Stimulated activated CD4-positive, alpha-beta T cell treated with anti-CD3 and anti-CD28 coated beads, TNF-alpha, amount 100 ng/mL, for 24 hours (primary cell): ENCODE measurements at places on chromosomes 4 and X.

- no peak for DNase-seq
Observed at GRCh38 chr4:68951078-68951805, at the start of gene UGT2A3. Gene UGT2A3 (minus strand): TSS chr4:68951804. CDS start chr4:68951760, 44 bp downstream.

- no peak for DNase-seq
Observed at GRCh38 chr4:118703118-118703517, 17.9 kb downstream of the METTL14 start.

GRCh38 chr4:172348426-172348825 is 535.2 kb downstream of the GALNTL6 start:
- no peak for DNase-seq

GRCh38 chr4:48725414-48725813 is 54.7 kb downstream of the FRYL start:
- DNase-seq = no peak

- DNase-seq = no peak
Observed at GRCh38 chrX:63967551-63967950, 182.5 kb upstream of the ARHGEF9 start.

DNA sequence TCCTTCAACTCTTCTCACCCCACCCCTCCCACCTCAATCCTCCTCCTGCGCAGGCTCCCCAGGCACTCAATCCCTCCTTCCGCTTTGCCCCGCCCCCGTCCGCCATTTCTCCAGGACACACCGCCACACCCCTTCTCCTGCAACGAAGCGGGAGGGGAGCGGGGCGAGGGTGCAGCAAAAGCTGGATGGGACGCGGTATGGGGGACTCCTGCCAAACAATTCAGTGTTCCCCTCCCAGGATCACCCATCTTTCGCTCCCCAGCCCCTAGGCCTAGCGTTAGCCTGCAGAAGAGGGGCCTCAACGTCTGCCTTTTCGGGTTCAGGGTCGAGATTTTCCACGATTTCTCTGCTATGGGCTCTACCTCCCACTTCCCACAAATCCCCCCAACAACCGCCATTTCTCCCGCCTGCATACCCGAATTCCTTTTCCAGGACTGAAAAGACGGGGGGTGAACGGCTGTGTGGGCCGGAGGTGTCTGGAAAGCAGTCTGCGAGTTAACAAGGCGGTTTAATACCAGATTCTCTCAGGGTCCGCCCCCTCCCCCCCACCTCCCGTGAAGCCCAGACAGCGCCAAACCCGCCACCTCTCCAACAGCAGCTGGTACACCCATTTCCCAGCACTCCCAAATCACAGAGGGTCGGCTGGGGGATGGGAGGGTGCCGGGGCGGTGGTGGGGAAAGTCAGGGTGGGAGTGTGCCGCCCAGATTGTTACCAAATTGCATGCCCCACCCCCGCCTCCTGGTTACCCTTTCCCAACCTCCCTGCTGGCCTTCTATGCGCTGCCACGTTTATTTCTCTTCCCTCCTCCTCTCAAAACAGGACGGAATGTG is 774 bp downstream of the ARMCX2 start:
- peak; percentile 22 for DNase-seq

DNA sequence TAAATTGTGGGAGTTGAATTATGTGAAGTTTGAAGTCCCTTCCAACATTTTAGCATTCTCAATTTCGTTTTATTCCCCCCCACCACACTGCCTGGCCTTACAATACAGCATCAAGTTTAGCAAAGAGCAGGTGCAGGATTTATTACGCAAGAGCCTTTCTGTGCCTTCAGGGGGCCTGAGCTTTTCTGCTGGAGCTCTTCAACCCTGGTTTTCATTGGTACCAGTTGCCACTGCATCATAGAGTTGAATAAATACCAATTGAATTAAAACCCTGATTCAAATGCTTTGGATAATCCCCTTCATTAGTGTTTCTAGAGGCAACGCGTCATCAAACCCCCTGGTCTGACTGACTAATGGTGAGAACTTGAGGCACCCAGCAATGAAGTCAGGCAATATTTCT is 43.6 kb upstream of the KIT start:
- no peak for DNase-seq

DNA sequence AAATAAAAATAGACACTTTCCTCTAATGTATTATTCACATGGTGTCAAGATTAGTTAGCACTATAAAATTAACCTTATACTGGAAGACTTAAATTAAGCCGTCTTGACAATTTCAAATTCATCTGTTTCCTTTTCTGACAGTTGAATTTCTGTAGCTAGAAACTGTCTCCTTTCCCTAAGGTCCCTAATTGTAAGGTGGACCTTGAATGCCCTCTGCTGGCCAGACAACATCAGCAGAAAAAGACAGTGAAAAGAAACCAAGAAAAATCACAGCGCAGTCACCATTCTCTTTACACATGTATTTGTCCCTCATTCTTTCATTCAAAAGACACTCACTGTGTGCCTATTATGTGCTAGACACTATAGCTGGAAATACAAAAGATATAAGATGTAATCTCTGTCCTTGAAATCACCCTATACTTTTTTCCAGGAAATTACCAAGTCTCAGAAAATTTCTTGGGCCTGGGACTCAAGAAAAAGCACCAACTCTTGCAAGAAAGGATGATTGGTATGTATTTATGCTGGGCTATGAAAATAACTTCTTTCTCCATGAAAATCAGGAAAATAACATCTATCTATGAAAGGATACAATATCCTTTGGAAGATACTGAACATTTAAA is 32.7 kb upstream of the AMBN start:
- DNase-seq = peak; percentile 4

- no peak for DNase-seq
Observed at GRCh38 chr4:93018806-93019205, 715.0 kb downstream of the GRID2 start.

GRCh38 chr4:65918872-65919271 is 248.6 kb upstream of the EPHA5 start:
- DNase-seq = no peak

- no peak for DNase-seq
Observed at GRCh38 chr4:185255868-185256267, 46.5 kb downstream of the SNX25 start.

DNA sequence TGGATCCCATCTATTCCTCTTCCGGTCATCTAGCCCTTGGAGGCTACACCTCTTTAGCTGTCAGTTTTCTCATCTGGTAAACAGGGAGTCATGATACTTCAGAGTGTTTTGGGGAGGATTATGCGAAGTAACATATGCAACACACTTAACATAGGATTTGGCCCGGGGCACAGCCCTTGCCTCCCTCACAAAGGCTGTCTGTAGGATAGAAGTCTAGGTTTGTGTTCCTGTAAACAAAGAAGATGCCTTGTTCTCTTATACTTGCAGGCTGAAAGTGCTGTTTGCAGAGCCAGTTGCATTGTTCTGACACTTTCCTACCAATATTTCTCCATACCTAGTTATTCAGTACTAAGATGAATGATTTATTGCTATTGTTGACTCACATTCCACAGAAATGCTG is 2.2 kb upstream of the APELA start:
- no peak for DNase-seq

DNA sequence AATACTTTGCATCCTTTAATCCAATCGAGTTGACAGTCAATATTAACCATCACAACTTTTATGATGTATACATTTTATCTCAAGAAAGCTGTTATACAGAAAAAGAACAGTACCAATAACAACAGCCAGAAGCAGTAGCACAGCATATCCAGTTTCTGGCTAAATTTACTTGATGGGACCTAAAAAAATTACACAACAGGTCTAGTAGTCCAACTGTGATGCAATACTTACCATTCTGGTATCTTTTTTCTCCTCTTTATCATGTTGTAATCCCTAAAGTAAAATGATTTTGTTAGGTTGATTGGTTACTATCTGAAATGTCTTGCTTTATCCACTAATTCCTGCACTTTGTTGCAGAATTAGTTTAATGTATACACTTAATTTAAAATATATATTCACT is 1150.6 kb downstream of the FAT4 start:
- no peak for DNase-seq

DNA sequence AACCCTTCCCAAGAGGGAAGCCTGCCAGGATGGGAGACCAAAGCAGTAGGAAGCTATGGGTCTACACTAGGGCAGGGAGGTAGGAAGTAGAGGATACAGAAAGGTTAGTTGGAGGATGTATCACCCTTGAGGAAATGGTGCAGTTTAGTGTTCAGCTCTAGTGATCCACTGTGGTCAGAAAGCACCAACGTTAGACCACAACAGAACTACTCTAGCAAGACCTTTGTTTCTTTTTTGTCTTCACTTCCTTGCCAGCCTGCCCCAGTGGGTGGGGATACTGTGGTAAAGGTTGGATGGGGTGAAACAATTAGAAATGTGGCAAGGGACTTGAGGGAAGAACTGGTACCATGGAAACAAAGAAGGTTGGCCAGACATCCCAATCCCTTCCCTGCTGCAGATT is 83.3 kb downstream of the DDIT4L start:
- DNase-seq = no peak

GRCh38 chr4:187666697-187667494 is 328.7 kb upstream of the ZFP42 start:
- no peak for DNase-seq

GRCh38 chrX:17187136-17187756 is 187.8 kb upstream of the NHS start:
- DNase-seq = no peak

GRCh38 chr4:155656025-155656424 is 10.6 kb upstream of the GUCY1A1 start:
- DNase-seq = no peak

GRCh38 chr4:139501527-139501926 is 47.6 kb downstream of the RAB33B start:
- DNase-seq = no peak

DNA sequence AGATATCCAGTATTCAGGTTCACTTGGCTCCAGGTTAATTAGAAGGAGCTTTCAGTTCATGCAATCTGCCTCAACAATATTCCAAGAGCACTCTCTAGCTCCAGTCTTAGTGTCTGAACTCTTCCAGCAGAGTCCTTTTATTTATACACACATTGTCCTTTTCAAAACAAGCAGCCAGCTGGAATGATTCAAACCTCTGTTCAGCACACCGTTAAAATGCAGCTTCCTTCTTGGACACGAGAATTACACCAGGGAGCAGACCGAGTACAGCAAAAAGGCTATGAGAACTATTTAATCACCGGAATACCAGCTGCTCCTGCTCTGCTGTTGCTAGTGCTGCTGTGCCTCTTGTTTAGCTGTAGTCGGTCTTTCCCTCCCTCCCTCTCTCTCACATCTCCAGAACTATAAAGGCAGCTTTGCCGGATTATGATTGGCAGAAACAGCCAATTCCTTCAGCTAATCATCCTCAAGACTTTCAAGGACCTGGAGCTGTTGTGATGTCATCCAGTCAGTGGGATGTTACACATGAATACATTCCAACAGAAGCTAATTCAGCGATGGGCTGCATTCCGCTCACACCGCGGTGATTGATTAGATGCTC is at the start of gene NDST4:
Gene NDST4, minus strand, starts transcription at position 115 of the 601 bp plus-strand sequence. CDS start 36,584 bp downstream, outside the sequence.
- no peak for DNase-seq

- no peak for DNase-seq
Observed at GRCh38 chrX:72126048-72126415, 5.7 kb downstream of the RTL5 start.

DNA sequence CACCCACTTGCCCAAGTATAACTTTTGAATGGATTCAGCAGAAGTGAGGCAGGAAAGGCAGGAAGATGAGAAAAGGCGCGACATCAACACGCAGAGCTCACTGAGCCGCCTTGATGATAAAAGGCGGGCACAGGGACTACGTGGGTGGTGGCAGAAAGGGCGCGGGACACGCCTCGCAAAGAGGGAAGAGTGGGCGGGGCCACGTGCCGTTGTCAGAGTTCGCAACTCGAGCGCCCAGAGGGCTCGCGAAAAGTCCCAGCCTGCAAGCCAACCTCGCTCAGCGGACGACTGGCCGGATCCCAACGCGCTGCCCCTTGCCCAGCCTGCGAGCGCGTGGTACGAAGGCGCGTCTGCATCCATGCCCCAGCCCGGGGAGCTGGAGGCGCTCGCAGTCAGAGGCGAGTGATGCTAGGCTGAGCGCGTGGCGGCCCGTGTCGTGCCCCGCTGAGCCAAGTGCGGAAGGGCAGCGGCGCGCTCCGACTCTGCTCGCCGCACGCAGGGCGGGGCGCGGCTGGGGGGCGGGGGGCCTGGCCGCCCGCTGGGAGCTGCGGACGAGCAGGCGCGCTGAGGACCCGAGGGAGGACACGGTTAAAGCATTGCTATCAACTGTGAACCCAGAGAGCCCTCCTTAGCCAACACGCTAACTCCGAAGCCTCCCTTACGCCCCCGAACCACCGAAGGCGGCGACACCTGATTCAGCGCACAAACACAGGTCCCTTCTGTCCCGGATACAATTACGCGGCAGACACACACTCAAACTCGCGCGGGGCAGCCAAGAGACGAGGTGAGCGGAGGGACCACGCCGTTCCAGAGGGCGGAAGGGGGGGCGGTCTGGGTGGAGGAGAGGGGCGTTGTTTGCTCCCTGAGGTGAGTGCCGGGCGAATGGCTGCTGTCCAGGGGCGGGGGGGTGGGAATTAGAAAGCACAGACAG is at the start of gene UGT8:
Gene UGT8, plus strand, starts transcription at position 617 of the 931 bp plus-strand sequence. CDS start 24,074 bp downstream, outside the sequence.
- DNase-seq = peak; percentile 5

DNA sequence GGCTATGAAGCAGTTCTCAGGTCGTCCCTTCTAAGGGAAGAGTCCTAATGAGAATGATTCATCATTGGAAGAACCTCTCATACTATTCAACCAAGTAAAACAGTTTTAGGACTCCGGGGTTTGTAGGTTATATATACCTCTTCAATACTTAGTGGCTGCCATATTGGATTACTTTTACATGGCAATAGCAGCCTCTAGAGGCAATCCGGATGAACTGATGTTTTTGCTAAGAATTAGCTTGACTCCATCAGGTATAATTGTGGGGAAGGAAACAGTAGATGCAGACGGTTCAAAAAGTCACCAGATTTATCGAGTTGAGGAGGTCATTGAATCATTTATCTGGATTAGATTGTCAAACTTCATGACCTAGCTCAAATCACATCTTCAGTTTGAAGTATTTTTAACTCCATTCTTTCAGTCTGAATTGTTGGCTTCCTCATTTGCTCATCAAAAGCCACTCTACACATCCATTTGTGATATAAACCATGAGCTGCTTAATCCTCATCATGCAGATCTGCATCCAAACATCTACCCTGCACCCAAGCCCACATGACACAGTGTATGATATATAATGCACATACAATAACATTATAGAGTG is 28.4 kb downstream of the GUCY1B1 start:
- no peak for DNase-seq

DNA sequence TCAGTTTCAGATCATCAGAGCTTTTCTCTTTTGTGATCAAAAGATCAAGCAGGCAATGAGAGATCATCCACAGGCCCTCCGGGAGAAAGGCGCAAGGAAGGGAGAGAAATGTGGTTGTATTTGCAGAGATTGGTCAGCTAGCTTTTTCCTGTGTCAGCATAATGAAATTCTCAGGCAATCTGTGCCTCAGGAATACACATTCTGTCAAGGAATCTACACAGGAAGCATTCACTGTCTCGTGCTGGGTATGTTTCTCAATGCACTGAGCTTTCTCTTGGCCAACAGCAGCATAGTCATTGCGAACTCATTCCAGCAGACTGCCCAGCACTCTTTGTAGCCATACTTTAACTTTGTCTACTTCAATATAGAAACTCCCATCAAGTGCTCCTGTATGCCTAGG is 413.7 kb downstream of the PPP3CA start:
- no peak for DNase-seq

- no peak for DNase-seq
Observed at GRCh38 chr4:85736571-85736970, 261.6 kb downstream of the ARHGAP24 start.
